IMR-90 (cell line): ENCODE measurements at places on chromosomes 6 and 20. TPM values are rescaled to one million over a fixed set of nuclear protein-coding genes. Genes with fewer than 3 reads are reported as not detected.

C20orf202 gene
- not detected in 2 replicates for total RNA-seq

PRR18 gene
- not detected in 2 replicates for total RNA-seq

PROKR2 gene
- total RNA-seq = not detected in 2 replicates

CPXM1 gene
- total RNA-seq = 0.83 and 1.1 TPM in 2 replicates

TMEM244 gene
- 0.28 and 0.36 TPM in 2 replicates for total RNA-seq

DUSP15 gene
- not detected in 2 replicates for total RNA-seq

GLP1R gene
- total RNA-seq = not detected in 2 replicates

- no peaks in the 10 kb centered on the region for H3K36me3 ChIP-seq
- H3K4me1 ChIP-seq = peaks cover 12% of the 10 kb centered on the region
- no peak overlapping the region for H3K4me3 ChIP-seq
- peak; percentile 79 for DNase-seq
These were observed 312.5 kb downstream of the EYA4 start for GRCh38 chr6:133553652-133554051.

- DNase-seq = no peak
- peaks cover 36% of the 10 kb centered on the region for H3K27me3 ChIP-seq
- H3K4me1 ChIP-seq = no peaks in the 10 kb centered on the region
- H3K36me3 ChIP-seq = no peaks in the 10 kb centered on the region
- no peak overlapping the region for H3K4me3 ChIP-seq
- no peak overlapping the region for H3K27ac ChIP-seq
These were observed 48.2 kb upstream of the GMPR start for GRCh38 chr6:16190214-16190613.

DNA sequence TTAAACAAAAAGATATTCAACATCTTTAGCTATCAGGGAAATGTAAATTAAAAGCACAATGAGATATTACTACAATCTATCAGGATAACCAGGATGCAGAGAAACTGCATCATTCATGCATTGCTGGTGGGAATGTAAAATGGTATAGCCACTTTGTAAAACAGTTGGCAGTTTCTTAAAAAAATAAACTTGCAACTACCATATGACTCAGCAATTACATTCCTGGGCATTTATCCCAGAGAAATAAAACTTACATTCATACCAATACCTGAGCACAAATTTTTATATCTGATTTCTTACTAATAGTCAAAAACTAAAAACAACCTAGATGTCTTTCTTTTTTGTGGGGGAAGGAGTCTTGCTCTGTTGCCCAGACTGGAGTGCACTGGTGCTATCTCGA, 190.3 kb upstream of the TAB2 start:
- H3K36me3 ChIP-seq = no peaks in the 10 kb centered on the region
- H3K27ac ChIP-seq = no peak overlapping the region
- DNase-seq = peak; percentile 73
- peaks cover 4% of the 10 kb centered on the region for H3K4me1 ChIP-seq
- H3K27me3 ChIP-seq = no peaks in the 10 kb centered on the region

- H3K36me3 ChIP-seq = 0 out of 2 replicates have a peak, but pooled peaks cover 3% of the 10 kb centered on the region
- H3K27me3 ChIP-seq = no peaks in the 10 kb centered on the region
- peaks cover 20% of the 10 kb centered on the region for H3K4me1 ChIP-seq
- no peak overlapping the region for H3K4me3 ChIP-seq
- H3K27ac ChIP-seq = no peak overlapping the region
- DNase-seq = peak; percentile 37
These were observed 4.3 kb downstream of the ZBTB46 start for GRCh38 chr20:63826753-63827152.

- H3K36me3 ChIP-seq = no peaks in the 10 kb centered on the region
- no peaks in the 10 kb centered on the region for H3K4me1 ChIP-seq
- no peak overlapping the region for H3K27ac ChIP-seq
- peaks cover 9% of the 10 kb centered on the region for H3K27me3 ChIP-seq
These were observed 192.7 kb upstream of the PMEPA1 start for GRCh38 chr20:57902473-57902872.

- H3K36me3 ChIP-seq = no peaks in the 10 kb centered on the region
- H3K27ac ChIP-seq = no peak overlapping the region
- DNase-seq = no peak
- no peak overlapping the region for H3K4me3 ChIP-seq
- H3K4me1 ChIP-seq = no peaks in the 10 kb centered on the region
- no peaks in the 10 kb centered on the region for H3K27me3 ChIP-seq
These were observed 63.5 kb downstream of the LYRM2 start for GRCh38 chr6:89574910-89575561.

- H3K27me3 ChIP-seq = no peaks in the 10 kb centered on the region
- no peak for DNase-seq
- H3K36me3 ChIP-seq = peaks cover 3% of the 10 kb centered on the region; the same call in 1 of the 2 replicates
- peaks cover 22% of the 10 kb centered on the region for H3K4me1 ChIP-seq
- H3K27ac ChIP-seq = no peak overlapping the region
These were observed 50.3 kb downstream of the EIF2S2 start for GRCh38 chr20:34061695-34062094.

DNA sequence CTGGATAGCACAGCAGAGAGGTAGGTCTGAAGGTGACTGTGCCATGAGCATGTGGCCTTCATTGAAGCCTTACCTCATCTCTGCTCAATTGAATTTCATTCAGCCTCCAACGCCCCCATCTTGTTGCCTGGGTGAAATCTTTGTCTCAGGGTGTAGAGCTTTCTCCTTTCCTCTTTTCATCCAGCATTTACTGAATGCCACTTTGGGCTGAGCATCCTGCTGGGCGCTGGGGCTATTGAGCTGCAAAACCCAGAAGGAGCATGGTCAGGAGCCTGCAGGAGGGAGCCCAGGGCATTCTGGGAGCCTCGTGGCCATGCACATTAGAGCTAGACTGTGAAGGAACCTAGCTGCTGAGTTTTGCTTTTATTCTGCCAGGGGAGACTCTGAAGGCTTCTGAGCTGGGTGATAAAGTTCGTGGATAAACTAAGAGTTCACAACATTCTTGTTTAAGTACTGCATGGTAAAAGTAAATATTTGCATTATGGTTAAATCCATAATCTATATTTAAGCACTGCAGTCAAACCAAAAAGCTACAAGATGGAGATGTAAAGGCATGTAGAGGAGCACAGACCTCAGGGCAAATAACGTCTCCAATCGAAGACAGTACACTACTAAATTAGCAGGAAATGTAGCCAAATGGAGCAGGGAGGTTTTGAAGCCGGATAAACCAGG, 13.2 kb upstream of the ASXL1 start:
- H3K36me3 ChIP-seq = no peaks in the 10 kb centered on the region
- DNase-seq = no peak
- H3K27ac ChIP-seq = no peak overlapping the region
- no peak overlapping the region for H3K4me3 ChIP-seq

DNA sequence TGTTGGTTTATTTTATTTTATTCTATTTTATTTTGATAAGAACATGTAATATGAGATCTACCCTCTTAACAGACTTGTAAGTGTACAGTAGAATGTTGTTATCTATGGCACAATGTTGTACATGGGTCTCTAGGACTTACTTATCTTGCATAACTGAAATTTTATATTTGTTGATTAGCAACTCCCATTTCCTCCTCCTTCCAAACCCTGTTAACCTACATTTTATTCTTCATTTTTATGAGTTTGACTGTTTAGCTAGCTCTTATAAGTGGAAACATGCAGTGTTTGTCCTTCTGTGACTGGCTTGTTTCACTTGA, 37.9 kb upstream of the BCAS1 start:
- H3K4me1 ChIP-seq = no peaks in the 10 kb centered on the region
- H3K27me3 ChIP-seq = no peaks in the 10 kb centered on the region
- DNase-seq = no peak

DNA sequence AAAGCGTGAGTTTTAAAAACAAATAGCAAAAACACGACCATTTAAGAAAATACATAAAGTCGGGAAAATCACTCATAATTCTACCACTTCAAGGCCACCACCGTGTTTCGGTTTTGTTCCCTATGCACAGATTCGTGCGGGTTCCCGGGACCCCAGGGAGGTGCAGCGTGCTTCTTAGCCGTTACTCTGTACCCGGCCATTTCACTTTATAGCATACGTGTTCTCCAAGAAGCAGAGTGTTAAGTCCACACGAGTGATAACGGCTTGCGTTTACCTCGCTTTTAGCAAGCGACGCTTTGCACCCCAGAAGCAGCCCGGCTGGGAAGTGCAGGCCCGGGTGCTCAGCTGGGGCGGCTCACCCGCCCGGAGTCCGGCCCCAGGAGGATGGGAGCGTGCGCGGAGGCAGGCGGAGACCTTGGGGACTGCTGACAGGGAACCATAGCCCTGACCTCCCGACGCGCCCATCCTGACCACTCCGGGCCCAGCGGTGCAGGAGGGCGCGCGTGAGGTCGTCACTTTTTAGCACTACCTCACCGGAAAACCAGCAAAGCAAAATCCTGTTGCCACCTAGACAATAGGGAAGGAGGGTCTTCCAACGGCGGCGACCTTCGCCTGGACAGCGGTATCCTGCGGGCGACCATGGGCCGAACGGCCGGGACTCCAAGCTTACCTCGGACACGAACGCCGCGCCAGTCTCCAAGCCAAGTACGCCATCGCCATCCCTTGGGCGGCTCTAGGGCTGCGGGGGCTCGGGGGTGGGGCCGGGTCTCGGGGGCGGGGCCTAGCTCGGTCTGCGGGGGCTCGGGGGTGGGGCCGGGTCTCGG, at the start of gene ECI2:
TSS of gene ECI2 (minus strand) at position 735 of the 824 bp plus-strand sequence. CDS start at position 720, 15 bp downstream.
- peaks cover 5% of the 10 kb centered on the region for H3K4me1 ChIP-seq
- H3K4me3 ChIP-seq = peak within 1 kb of the TSS; percentile 94
- peak; percentile 27 for DNase-seq
- peaks cover 13% of the 10 kb centered on the region for H3K36me3 ChIP-seq
- peak within 1 kb of the TSS; percentile 95 for H3K27ac ChIP-seq
